ENCODE measurements at places on chromosomes 16 and 17.

GRCh38 chr17:42779936-42780850 lies at the start of gene WNK4:
TSS of gene WNK4 (plus strand) at chr17:42780610. CDS start at chr17:42780699, 89 bp downstream.
- DNase-seq: peak; percentile 77

- no peak for DNase-seq
Measured at GRCh38 chr16:88061346-88062110, 110.3 kb downstream of the BANP start.

DNA sequence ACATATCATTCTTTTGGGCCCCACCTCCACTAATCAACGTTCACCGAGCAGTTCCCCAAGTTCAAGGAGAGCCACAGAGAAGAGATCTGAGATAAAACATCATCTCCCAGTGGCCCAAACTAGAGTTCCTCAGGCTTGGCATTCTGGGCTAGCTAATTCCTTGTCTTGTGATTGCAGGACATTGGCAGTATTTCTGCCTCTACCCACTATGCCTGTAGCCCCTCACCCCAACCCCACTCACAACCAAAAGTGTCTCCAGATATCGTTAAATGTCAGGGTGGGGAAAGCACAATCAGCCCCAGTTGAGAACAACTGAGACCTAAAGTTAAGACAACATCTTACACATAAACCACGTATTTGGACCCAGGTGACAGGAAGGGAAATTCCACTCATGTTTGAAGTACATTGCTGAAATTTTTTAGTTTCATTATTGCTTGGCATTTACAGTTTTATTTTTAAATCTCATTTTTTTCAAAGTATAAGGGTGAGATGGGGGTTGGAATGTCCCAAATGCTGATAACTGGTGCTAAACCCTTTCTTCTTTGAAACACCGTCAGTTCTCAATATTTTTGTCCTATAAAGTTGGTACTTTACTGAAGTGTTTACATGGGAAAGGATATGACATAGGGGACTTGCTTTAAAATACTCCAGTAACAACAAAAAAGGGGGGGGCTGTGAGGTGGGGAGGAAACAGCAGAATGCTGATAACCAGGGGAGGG lies 13.6 kb downstream of the ZC3H7A start:
- no peak for DNase-seq

DNA sequence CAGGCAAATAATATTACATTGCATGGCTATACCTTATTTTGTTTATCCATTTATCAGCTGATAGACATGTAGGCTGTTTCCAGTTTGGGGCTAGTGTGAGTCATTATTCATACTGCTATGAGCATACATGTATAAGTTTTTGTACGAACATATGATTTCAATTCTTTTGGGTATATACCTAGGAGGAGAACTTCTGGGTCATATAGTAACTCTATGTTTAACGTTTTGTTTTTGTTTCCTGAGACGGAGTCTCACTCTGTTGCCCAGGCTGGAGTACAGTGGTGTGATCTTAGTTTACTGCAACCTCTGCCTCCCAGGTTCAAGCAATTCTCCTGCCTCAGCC lies 2.4 kb upstream of the ITGAL start:
- DNase-seq: no peak

GRCh38 chr17:44601973-44602372 lies 44.7 kb downstream of the FZD2 start:
- peak; percentile 26 for DNase-seq

GRCh38 chr17:75262112-75262606 lies 480 bp downstream of the MRPS7 start:
- DNase-seq: no peak

DNA sequence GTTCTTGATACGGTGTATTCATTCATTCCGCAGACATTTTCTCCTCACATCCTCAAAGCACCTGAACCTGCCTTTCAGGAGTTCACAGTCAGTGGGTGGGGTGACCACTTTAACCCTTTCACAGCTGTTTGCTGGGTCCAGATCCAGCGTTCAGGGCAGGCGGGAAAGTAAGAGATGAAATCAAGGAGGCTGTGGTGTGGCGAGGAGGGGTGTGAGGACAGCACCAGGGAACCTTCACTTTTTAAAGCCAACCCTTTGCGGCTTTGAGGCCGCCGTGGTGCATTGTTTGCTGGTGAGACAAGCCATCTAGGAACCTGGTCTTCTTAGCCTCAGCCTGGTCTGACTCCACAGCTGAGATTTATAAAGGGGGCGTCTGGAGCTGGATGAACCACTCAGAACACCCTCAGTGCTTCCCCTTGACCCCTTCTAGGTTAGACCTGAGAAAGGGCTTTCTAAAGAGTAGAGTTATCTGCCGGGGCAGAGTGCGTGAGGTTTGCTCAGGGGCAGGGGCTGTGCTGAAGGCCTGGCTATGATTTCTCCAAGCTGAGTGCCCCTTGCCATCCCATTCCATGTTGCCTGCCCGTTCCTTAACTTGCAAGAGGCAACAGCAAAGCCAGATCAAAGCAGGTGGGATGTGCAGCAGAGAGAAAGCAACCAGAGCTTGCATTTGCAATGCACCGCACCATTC lies 933 bp downstream of the CCR7 start:
- no peak for DNase-seq

- DNase-seq: no peak
Measured at GRCh38 chr17:79051306-79051705, 23.3 kb upstream of the ENGASE start.

GRCh38 chr17:65664266-65664665 lies 102.8 kb upstream of the AXIN2 start:
- DNase-seq: no peak

DNA sequence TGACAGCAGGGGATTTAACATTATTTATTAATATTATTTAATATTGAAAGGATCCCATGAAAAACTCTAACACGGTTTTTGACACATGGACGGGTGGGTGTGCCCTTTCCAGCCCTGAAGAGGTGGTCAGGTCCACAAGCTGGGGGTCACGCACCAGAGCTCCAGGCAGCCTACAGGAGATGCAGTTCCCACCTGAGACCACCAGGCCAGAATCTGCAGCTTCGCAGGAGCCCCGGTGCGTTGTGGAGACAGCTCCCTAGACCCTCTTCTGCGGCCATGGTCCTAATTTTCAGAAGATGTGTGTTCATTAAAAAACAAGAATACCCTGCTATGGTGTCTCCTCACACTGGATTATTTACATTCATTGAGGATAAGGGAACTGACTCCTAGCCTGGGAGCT lies 331.1 kb downstream of the C16orf95 start:
- DNase-seq: no peak

GRCh38 chr16:57444711-57445110 lies 2.5 kb downstream of the CIAPIN1 start:
- DNase-seq: no peak

DNA sequence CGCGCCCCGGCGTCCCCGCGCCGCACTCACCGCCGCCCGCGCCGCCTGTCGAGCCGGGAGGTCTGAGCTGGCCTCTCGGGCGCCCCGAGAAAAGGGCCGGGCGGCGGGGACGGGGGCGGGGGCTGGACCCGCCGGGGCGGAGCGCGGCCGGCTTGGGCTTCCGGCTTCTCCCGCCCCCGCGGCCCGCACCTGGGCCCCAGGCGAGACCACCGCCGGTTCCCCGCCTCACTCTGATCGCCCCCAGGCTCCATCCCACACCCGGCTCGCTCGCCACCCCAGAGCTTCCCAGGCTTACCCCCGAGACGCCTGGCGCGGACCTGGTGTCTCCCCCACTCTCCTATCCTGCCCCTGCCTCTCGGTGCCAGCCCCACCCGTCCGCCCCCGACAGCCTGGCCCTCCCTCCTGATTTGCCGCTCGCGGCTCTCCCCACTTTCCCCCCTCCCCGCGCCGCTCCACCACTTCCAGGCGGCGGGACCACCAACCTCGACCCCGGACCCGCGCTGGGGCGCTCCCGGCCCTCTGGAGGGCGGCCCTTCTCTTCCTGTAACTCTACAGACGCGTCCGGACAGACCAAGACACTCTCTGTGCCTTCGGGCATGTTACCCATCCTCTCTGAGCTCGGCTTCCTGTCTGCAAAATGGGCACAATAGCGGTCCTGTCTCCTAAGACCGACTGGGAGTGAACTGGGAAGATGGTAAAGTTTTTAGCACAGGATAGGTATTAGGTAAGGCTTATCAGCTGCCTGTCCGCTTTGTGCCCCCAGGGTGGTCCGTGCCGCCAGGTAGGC lies at the start of gene LITAF:
TSS of gene LITAF (minus strand) at position 64 of the 787 bp plus-strand sequence. CDS start 30,189 bp downstream, outside the sequence.
- peak; percentile 77 for DNase-seq

DNA sequence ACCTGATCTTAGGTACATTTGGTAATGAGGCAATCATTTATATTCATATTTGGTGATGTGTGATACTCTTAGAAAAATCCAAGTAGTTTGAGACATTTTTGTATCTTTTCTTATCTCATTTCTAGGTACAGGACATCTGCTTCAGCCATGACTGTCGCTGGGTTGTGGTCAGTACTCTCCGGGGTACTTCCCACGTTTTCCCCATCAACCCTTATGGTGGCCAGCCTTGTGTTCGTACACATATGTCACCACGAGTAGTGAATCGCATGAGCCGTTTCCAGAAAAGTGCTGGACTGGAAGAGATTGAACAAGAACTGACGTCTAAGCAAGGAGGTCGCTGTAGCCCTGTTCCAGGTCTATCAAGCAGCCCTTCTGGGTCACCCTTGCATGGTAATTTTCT lies 312.2 kb downstream of the BCAS3 start:
- DNase-seq: no peak

DNA sequence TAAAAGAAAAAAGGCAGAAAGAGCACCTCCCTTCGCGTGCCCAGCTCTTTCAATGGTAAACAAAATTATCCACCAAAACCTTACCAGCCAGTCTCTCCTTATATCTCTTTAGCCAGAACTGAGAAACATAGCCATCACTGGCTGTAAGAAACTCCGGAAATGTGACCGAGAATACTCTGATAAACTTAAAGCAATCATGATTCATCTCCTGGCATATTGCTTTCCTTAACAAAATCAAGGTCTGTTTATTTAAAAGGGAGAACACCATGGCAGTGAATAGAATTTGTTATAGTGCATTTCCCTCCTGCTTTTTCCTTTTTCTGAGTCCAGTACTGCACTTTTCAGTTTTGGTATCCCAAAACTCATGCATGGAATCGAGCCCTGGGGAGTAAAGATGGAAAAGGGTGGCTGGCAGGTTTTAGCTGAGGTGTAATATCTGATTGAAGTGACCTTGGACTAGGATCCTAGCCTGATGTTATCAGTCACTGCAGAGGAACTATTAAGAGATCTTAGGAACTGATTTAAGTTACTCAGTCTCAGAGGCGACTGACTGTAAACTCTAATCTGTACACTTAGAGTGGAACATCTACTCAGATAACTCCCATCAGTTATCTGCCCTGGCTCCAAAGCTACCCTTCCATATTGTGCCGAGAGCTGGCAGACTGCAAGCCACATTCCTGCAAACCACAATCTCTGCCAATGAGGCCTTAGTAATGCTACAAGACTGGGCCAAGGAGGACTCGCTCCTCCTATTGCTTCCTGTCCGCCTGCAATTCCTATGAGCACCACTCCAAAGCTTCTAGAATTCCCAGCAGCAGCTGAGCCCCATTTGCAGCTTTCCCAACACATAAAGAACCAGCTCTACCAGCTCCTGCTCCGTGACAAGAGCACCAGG lies 7.4 kb upstream of the COX10 start:
- no peak for DNase-seq

DNA sequence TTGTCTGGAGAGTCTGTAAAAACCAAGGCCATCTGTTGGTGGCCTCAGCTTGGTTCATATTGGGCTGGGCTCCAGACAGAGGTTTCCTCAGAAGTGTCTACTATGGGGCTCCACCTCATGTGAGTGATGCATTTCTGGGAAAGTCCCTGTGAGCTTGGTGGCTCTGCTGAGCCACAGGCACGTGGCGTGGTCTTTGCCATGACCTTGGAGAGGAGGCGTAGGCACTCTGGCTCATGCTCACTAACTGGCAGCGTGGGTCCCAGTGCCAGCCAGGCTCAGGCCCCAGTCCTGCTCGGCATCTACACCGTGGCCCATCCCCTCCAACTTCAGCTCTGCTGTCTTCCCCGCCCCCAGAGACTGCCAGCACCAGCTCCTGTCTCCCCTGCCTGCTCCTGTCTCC lies 10.7 kb upstream of the SMTNL2 start:
- DNase-seq: no peak

GRCh38 chr16:1437606-1438005 lies 6.7 kb downstream of the PERCC1 start:
- no peak for DNase-seq

- DNase-seq: no peak
Measured at GRCh38 chr17:36131421-36131820, 27.8 kb downstream of the CCL4 start.

DNA sequence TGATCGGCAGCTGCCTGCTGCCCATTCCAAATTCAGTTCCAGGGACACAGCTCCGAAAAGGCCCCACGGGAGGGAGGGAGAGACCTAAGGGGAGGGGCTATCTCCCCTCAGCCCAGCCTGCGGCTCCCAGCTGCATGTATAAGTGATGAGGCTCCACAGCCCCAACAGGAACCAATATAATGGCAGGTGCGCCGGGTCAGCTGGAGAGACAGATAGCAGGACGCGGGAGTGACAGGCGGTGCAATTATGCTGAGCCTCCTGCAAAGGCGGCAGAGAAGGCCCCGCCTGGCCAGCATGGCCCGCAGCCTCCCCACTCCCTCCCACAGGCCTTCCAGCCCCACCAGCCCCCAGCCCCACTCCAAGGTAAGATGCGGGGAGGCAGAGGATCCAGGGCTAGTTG lies 8.1 kb upstream of the C1QL1 start:
- DNase-seq: no peak

DNA sequence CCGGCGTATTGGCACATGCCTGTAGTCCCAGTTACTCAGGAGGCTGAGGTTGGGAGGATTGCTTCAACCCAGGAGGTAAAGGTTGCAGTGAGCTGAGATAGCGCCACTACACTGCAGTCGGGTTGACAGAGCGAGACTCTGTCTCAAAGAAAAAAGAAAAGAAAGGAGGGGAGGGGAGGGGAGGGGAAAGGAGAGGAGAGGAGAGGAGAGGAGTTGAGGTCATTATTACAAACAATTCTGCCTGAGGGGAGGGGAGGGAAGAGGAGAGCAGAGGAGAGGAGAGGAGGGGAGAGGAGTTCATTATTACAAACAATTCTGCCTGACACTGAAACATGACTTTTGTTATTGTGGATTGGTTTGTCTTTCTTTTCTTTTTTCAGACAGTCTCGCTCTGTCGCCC lies 19.8 kb upstream of the ABCA5 start:
- no peak for DNase-seq

- DNase-seq: no peak
Measured at GRCh38 chr17:40675905-40676304, 10.9 kb upstream of the KRT222 start.

- DNase-seq: no peak
Measured at GRCh38 chr17:40547079-40547784, 18.0 kb downstream of the CCR7 start.

- peak; percentile 75 for DNase-seq
Measured at GRCh38 chr17:41777157-41777573, 9.3 kb downstream of the JUP start.

DNA sequence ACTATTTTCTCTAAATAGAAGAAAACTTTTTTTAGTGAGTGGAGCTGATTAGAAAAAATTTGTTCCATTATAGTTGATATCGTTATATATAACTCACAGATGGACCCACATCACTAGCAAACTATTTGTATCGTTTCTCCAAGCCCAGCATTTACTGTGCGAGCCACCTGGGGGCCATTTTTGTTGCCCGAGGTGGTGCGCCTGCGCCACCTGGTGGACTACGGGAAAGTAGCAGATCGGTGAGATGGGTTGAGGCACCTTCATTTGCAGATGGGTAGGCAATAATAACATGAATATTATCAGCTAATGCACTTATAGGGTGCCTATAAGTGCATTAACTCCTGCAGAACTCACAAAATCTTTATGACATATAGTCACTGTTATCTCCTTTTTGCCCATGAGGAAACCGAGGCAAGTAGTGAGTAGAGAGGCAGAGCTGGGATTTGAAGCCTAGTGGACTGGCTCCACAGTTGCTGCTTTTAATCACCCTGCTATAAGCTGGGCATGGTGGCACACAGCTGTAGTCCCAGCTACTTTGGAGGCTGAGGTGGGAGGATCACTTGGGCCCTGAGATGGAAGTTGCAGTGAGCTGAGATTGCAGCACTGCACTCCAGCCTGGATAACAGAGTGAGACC lies 23.2 kb upstream of the NTN1 start:
- no peak for DNase-seq

Data from right kidney (tissue), 9 donors.